ENCODE measurements at places on chromosomes 7 and 10.

DNA sequence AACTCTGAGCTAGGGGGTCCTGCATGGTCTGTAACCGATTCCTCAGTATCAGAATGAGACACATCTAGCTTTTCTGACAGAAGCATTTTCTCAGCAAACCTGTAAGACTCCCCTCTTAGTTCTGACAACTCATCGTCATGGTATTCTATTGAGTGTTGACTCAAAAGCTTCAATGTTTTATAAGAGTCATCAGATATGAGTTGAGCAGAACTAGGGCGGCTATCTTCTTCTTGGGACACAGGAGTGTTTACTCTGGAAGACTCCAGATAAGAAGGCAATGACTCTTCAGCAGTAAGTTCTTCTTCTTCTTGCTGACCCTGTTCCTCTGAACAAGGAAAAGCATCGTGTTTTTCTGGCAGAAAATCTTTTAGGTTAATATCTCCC, 167.0 kb upstream of the CCDC6 start:
- no peak for DNase-seq

DNA sequence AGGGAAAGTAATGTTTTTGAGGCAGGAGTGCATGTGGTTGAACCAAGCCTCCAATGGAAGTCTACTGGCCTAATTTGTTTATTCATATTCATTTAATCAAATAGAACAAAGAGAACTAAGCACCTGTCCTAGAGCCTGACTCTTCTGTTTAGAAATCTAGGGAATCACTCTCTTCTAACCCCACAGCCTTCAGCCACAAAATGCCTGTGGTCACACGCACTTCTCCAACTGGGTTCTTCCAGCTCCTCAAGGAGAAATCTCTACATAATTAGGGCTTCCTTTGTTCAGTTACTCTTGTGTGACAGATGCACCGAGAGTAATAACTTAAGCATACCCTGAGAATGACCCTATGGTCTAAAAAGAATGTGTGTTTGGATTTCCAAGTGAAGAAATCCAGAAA, 133.7 kb upstream of the NAMPT start:
- DNase-seq: no peak

GRCh38 chr7:74202841-74203556, 6.8 kb upstream of the LAT2 start:
- DNase-seq: no peak

DNA sequence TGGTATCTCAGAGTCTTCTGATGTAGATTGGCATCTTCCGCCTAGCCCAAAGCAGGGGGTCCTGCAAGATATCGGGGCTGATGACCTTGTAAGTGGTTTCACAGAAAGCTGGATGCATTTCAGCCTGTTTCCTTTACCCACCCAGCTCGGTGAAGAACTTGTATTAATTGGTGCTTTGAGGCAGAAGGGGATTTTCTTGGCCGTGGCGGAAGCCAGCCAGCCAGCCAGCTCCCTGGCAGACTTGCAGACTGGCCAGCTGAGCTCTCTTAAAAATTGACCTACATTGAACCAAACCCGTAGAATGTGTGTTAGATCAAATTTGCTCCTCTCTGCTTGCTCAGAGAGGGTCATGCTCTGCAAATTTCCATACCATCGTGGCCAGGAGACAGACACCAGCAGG, 218.4 kb downstream of the ADAM12 start:
- DNase-seq: no peak

GRCh38 chr7:127114742-127115265, 137.9 kb downstream of the GRM8 start:
- DNase-seq: no peak

DNA sequence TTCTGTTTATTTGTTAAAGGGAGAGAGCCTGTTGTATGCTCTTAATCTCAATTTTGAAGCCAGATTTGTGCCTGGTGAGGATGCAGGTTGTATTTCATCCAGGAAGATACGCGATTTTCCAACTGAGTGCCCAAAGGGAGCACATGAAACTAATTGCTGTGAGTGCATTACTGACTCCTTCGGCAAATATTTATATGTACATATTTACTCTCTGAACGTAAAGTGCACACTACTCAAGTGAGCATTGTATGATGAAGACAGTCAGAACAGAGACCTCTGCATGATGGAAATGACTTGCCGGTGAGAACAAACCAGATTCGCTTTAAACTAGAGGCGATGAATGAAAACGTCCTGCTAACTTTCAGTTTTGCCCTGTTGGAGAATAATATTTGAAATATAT, 130.1 kb downstream of the MALRD1 start:
- no peak for DNase-seq

GRCh38 chr10:79438021-79438698, 7.3 kb downstream of the ZCCHC24 start:
- no peak for DNase-seq

- DNase-seq: no peak
Measured at GRCh38 chr7:87204933-87205332, 14.6 kb downstream of the TMEM243 start.

DNA sequence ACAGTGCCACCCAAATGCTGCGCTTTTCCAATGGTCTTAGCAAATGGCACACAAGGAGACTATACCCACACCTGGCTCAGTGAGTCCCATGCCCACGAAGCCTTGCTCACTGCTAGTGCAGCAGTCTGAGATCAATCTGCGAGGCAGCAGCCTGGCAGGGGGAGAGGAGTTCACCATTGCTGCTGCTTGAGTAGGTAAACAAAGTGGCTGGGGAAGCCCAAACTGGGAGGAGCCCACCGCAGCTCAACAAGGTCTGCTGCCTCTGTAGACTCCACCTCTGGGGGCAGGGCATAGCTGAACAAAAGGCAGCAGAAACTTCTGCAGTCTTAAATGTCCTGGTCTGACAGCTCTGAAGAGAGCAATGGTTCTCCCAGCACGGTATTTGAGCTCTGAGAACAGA, 891.2 kb downstream of the PCDH15 start:
- no peak for DNase-seq

DNA sequence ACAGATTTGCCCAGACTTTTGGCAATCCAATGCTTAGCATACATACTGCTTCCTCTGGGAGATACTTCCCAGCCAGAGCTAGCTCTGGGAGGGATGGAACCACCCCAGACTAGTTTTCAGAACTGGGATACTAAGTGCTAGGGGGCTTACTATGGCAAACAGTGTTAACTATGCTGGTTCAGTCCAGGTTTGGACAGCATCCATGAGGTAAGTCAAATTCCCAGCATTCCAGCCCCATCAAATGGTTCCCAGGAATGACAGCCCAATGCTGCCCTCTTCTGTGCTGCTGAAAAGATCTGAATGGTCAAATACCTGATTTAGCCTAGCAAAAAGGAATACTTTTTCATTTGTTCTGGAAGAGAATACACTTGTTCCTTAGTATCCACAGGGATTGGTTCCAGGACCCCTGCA, 141.7 kb upstream of the CCDC6 start:
- peak; percentile 19 for DNase-seq

- DNase-seq: no peak
Measured at GRCh38 chr7:55081068-55081467, 62.3 kb downstream of the EGFR start.

DNA sequence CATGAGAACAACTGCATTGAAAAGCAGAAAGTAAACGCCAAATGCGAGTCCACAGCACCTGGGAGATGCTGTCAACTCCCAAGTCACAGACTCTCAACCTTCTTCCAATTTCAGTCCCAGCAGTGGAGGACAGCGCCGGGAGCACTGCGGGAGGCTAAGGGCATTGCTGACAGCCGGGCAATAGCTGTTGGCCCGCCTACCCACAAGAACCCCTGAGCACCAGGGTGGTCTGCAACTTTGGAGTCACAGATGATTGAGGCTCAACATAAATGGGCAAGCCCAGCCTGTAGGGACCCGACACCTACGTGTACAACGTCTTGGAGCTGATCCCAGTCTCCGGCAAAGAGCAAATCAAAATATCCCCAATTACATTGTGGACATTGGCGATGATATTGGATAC, 262.9 kb downstream of the TCERG1L start:
- no peak for DNase-seq

DNA sequence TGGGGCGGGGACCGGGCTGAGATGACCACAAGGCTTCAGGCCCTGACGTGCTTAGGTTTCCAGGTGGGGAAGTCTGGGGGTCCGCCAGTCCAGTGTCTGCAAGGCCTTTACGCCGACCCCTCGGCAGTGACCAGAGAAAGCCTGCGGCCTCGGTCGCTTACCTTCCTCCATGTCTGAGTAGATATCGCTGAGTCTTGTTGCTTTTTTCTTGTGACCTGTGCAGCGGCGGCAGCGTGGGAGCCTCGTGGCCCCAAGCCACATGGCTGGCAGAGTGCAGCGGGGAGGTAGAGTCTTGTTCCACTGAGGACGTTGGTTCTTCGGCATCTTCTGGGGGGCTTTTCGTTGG, 329 bp downstream of the NOLC1 start:
- DNase-seq: peak; percentile 44

DNA sequence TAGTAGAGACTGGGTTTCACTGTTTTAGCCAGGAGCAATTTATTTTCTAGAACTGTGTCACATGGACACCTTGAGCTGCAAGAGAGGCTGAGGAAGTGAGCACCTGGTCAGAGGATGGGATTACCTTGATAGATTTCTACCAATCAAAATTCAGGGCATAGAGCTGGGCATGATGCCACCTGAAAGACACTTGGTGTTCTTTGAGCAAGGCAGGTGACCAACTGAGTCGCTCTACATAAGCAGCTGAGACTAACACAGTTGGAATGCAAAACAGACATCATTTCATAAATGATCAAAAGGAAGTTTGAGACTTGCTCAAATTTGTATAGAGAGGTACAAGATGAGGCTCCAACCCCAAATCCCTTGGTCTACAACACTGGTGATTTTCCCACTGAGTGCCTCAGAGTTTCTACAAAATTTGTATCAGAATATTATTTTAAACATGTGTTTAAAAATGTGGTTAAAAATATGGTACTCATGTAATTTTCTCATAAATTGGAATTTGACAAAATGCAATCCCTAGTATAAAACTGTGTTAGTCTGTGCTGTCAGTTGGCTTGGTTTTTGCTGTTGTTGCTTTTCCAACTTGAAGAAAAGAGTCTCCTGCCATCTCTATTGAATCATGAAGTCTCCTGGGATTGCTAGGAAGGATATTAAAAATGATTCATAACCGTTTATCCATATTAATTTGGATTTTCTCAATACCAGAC, 156.4 kb upstream of the MDFIC start:
- DNase-seq: no peak

- no peak for DNase-seq
Measured at GRCh38 chr10:44619975-44620374, 235.1 kb upstream of the CXCL12 start.

DNA sequence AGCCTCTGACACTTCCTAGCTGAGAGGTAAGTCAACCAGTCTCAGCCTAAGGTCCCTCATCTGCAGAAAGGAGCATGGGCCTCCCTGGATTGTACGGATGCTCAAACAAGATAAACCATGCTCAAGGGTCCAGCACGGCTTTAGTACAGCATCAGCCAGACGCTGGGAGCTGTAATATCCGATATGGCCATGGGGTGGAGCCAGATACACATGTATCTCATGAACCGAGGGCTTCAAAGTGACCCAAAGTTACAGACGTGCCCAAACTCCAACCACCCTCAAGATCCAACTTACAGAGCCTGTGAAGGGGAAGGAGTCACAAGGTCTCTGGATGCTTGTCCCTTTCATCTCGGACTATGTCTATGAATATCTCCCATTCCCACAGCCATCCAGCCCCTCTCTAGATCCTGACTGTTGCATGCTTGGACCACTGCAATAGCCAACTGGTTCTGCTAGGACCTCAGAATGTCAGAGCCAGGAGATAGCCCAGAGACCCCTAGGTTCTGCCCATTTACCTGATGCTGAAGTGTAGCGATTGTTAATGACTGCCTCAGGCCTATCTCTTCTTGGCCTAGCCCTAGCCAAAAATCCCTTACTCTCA, 142.4 kb downstream of the SH3PXD2A start:
- DNase-seq: peak; percentile 88

GRCh38 chr10:107164992-107165391, 486 bp upstream of the SORCS1 start:
- DNase-seq: peak; percentile 22

- no peak for DNase-seq
Measured at GRCh38 chr7:12052211-12052610, 158.9 kb upstream of the TMEM106B start.

- DNase-seq: no peak
Measured at GRCh38 chr7:26520483-26520882, 228.8 kb downstream of the SNX10 start.

DNA sequence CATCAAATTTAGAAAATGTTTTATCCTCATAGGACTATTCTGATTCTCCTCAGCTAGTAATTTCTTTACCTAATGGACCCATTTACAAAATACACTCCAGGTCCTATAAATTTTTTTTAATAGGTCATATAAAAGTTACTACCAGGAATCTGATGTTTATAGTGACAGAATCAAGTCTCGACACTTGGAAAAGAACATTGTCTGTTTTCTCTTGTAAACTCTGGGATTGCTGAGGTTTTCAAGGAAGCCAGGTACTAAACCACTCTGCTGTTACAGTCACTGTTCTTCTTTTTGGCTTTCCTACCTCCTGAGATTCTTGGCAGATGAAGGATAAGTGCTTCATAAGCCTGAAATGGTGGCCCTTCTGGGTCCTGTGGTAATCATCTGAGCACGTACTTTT, 493.1 kb downstream of the AUTS2 start:
- no peak for DNase-seq

- no peak for DNase-seq
Measured at GRCh38 chr7:78363866-78364265, 565.3 kb downstream of the PHTF2 start.

DNA sequence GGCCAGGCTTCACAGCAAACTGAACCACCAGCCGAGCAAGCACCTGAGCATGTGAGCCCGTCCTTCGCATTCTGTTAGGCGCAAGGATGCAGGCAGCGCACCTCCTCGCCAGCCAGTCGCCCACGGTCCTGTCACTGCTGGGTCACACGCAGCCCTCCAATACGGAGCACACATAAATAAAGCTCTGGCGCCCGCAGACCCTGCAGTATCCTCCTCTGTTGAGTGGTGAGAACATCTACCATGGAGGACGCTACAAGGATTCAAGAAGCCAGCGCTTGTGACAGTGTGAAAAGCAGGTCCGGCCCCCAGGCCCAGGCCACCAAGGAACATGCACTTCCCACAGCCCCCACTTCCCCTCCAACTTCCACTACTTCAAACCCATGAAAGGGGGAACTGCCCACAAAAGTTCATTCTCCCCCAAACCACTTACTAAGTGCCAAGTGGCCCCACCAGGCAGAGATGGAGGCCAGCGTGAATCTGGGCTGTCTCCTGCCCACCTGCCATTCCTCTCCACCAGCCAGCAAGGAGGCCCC, 34.8 kb downstream of the VOPP1 start:
- DNase-seq: no peak

DNA sequence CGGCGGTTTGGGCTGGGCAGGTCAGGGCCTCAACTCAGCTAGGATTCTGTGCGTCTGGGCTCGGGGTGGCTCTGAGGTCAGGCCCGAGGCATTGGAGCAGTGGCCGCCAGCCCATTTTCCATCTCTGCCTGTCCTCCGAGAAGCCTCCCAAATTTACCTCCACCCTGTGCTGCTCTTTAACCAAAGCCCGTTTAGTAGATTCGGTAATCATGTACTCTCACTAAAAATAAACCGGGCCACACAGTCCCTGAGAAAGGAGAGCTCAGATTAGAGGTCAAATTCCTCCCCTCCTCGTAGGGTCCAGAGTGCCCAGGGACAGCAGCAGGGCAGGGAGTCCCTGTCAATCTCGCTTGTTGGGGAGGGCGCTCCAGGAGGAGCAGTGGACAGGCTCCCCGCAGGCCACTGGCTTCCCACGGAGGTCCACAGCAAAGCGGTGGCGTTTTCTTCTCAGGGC, 88.7 kb upstream of the CHST15 start:
- DNase-seq: no peak

GRCh38 chr10:77144656-77145055, 493.0 kb downstream of the KCNMA1 start:
- no peak for DNase-seq

Measured in HEK293T (cell line).